ENCODE measurements at places on chromosomes 1 and 21.

GRCh38 chr1:37866491-37866890, 7.1 kb upstream of the MTF1 start:
- DNase-seq = peak; percentile 51

GRCh38 chr1:201840490-201840889, 11.5 kb downstream of the IPO9 start:
- DNase-seq = no peak

GRCh38 chr1:241658081-241658793, 6.2 kb downstream of the WDR64 start:
- peak; percentile 42 for DNase-seq

- no peak for DNase-seq
These were observed 4.5 kb upstream of the PRAMEF12 start for GRCh38 chr1:12769031-12769430.

DNA sequence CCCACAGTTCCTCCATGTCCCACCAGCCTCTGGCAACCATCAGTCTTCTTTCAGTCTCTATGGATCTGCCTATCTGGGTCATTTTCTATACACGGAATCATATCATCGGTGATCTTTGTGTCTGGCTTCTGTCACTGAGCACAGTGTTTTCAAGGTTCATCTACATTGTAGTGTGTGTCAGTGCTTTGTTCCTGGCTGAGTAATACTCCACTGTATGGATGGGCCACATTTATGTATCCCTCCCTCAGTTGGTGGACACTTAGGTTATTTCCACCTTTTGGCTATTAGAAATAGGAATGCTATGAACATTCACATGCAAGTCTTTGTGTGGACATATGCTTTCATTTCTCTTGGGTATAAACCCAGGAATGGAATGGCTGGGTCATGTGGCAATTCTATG, 46.6 kb downstream of the RIPK4 start:
- DNase-seq = no peak

DNA sequence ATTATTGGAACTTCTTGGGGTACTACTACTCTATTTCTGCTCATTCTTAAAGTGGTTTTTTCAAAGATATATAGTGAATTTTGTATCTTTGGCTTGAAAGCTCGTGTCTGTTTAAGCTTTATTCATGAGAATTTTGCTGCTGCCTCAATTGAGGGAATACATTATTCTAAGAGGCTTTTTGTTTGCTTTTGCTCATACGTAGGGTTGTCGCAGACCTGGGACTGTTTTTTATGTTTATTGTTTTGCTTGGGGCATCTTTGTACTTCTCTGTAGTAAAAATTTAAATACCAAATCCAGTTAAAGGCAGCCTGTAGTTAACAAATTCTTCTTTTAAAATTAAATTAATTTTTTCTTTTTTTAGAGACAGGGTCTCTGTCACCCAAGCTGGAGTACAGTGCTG, 62.3 kb downstream of the ANGPTL1 start:
- DNase-seq = no peak

DNA sequence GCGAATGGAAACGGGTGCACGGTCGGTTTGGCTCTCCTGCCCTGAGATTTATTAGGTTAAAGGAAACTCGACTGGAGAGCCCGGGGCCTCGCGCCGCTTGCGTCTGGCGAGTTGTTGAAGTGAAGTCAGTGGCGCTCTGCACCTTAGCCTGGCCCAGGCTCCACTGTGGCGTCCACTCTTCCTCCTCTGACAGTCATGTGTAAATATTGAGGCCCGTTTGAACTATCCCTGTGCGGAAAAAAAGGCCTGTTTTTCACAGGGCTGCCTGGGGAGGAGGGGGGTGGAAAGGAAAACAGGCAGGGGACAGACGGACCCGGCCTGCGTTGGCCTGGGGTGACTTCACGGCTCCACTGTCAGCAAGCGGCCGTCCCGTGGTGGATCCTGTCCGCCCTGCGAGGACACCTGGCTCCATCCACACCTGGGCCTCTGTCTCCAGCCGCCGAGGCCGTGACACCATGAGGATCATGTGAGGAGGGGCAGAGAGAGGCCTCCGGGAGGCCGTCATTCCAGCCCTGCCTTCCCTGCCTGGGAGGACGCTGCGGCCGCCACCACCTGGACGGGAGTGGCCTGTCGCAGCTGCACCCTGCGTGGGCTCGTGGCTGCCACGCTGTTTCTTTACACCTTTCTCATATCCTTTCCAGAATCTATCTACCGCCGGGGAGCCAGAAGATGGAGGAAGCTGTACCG, 59.8 kb downstream of the FAAP20 start:
- no peak for DNase-seq

- DNase-seq = peak; percentile 61
These were observed 19.3 kb downstream of the F3 start for GRCh38 chr1:94522304-94522703.

- DNase-seq = no peak
These were observed 20.9 kb upstream of the LYPLAL1 start for GRCh38 chr1:219152751-219153150.

DNA sequence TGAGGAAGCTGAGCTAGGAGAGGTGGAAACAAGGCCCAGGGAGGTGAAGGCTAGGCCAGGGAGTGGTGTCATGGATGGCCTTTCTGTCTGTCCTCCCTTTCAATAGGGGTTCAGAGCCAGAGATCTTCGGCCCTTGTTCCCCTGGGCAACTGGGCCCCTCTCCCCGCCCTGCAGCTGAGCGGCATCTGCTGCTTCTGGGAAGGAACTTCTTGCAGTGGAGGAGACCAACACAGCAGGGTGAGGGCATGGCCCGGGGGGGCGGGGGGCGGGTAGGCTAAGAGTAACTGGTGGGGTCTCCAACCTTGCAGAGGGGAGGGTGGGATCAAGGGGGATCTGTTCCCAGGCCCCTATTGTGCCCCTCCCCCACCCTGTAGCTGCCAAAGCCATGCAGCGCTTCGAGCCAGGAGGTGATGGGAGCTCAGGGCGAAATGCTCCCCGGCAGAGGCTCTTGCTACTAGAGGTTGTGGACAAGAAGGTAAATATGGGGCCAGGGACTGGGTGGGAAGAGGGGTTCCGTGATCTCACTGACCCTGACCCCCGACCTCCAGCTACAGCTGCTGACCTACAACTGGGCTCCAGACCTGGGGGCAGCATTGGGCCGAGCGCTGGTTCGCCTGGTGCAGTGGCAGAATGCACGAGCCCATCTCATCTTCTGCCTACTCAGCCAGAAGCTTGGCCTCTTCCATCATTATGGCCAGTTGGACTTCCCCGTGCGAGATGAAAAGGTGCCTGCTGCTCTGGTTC, 11.7 kb downstream of the HYI start:
- no peak for DNase-seq

DNA sequence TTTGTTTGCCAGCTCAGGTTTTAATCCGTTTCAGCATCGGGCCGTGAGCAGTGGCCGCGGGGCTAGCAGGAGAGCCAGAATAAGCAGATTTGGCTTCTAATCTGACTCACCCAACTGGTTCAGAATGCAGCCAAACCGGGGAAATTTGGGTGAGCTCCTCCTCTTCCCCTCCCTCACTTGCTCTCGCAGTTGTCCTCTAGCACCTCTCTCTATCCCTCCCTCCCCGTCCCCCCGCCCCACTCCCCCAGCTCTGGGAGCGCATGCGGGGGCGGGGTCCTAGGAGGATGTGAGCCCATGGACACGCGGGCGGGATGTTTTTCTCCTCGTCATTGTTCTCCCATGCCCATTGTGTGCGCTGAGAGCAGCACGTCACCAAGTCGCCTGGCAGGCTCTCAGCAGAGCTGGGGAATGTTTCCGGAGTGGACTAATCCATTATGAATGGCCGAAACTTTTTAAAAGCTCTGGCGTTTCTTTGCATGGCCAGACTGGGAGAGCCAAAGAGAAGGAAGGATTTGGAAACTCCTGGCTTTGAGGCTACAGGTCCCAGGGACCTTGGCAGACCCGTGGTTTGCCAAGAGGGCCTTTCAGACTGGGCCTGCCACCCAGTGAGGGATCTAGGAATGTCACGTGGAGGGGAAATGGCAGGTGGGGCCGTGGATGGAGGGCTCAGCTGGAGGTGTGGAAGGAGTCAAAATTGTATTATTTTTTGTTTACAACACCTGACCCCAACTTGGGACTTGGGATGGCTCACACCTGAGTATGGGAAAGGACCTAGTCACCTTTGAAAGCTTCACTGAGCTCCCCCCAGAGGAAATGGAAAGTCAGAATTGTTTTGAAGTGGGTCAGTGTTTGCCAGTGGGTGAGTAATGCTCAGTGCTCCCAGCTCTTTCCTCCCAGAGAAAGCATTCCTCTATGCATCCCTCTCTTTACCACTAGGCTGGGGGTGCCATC, 39.2 kb downstream of the CDK18 start:
- peak; percentile 89 for DNase-seq

DNA sequence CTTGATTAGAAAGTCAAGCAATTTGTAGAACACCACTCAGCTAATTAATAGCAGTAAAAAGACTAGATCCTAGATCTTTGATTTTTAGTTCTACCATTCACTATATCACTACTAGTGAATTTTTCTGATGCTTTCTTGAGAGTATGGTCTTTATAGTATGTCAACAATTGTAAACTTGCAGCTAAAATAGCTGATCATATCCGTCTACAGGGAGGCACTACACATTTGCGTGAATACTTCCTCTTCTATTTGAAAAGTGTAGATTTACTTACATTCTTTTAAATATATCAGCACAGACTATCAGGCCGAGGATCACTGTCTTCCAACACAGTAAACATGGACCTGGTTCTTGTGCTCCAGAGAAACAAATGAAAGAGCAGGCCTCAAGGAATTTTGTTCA, 18.6 kb upstream of the PTPRC start:
- DNase-seq = no peak

DNA sequence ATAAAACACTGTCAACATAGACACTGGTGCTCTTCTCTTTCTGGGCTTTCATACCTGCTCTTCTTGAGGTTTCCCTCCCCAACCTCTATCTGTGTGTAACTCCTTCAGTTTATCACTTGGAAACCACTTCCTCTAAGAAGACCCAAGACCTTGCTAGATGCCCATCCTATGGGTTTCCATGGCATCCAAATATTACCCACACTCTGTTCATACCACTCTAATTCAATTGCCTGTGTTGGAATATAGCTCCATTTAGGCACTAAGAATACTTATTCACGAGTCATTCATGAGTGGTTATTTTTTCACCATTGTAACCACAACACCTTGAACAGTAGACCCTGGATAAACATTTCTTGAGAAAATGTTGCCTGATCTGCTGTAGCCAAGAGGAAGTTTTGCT, 231.1 kb upstream of the SGIP1 start:
- no peak for DNase-seq

DNA sequence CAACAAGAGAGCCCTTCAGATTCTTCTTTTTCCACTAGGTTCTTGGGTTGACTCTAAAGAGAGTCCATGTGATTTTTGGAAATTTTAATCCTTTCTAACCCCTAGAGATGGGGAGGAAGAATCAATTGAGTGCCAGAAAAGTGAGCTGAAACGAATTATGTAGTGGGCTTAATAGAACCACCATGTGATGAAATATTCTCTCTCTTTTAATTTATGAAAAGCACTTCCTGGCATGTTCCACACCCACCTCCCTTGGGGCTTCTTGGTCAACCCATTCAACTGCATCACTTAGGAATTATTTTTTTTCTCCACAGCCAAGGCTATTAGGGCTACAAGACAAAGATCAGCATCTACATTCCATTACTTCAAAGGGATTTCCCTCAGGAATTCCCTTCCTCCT, 79.6 kb downstream of the ZC3H11B start:
- no peak for DNase-seq

GRCh38 chr1:95229037-95229436, 5.0 kb upstream of the RWDD3 start:
- DNase-seq = no peak

DNA sequence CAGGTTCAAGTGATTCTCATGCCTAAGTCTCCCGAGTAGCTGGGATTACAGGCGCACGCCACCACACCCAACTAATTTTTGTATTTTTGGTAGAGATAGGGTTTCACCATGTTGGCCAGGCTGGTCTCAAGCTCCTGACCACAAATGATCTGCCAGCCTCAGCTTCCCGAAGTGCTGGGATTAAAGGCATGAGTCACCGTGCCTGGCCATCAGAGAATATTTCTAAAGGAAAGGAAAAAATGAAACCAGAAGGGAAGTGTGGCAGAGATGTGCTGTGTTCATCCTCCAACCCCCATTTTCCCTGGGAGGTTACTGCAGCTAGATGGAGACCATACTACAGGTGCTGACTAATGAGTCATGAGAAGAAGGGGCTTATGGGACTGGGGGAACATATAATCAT, 964.1 kb downstream of the TTLL7 start:
- no peak for DNase-seq

DNA sequence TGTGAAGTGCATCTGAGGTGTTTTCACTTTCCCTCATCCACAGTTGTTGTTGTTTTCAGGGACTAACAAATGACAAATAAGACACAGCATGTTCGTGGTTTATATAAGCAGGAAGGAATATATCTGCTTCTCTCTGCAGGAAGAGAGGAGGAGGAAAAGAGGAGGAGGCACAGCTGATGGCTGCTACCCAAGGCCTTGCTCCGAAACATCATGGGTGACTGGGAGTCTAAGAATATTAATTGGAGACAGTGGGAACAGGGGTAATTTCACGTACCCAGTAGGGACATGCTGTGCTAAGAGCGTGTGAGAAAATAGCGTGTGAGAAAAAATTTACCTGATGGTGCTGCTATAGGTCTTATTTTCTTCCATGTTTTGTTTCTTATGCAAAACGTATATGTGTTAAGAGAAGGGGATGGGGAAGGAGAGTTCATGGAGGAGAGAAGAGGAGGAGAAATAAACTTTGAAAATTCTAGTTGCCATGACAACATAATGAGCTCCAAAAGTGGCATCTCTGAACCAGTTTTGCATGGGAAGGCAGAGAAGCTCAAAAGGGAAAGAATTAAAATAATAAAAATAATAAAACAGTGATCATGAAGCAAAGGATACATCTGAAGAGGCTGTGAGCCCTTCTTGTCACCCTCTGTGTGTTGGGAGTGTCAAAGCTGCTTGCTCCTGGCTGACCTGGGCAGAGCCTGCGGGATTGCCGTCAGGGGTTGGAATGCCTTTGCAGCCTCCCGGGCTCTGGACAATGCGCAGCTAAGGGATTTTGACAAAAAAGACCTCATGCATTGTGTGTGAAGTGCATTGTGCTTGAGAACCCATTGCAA, 192.0 kb downstream of the CACNA1E start:
- DNase-seq = no peak

- peak; percentile 70 for DNase-seq
These were observed 28.1 kb downstream of the ADARB1 start for GRCh38 chr21:45102391-45102932.

DNA sequence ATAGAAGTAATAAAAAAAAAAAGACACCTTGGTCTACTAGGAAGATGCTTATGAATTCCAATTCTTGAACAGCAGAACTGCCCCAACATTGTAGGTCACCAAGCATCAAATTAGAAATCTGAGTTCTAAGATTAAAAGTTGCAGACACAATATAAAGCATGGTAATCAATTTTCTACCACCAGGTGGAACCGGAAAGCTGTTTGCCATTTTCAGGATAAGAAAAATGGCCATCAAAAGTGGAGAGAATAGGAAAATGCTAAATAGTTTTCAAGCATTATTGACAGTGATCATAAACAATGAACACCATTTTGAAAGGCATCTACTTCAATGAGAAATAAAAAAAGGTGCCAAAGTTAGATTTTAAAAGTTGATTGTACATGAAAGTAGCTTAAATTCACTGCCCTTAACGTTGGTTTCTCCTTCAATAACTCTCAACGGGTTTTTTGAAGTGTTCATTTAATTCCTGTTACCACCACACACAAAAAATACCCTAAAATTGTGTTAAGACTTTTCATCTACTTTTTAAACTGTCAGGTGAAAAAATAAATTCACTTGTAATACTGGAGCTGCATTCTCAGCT, 252.9 kb downstream of the KCNT2 start:
- peak; percentile 50 for DNase-seq

GRCh38 chr1:159978107-159978398, 24.0 kb upstream of the SLAMF9 start:
- no peak for DNase-seq

GRCh38 chr1:21749109-21749508, 33.8 kb downstream of the USP48 start:
- no peak for DNase-seq
